MCF 10A (cell line): ENCODE measurements at places on chromosomes 6 and 20. TPM values are rescaled to one million over a fixed set of nuclear protein-coding genes. Genes with fewer than 3 reads are reported as not detected.
A peak's percentile ranks its signal among the peaks of the same experiment; 100 is the strongest.

GRCh38 chr20:47352332-47353238 is 3.9 kb downstream of the ZMYND8 start:
- no peaks in the 10 kb centered on the region for H3K27me3 ChIP-seq
- peaks cover 37% of the 10 kb centered on the region for H3K4me1 ChIP-seq
- peaks cover 6% of the 10 kb centered on the region for H3K36me3 ChIP-seq
- peak; percentile 82 for DNase-seq
- no peak overlapping the region for H3K27ac ChIP-seq

DNA sequence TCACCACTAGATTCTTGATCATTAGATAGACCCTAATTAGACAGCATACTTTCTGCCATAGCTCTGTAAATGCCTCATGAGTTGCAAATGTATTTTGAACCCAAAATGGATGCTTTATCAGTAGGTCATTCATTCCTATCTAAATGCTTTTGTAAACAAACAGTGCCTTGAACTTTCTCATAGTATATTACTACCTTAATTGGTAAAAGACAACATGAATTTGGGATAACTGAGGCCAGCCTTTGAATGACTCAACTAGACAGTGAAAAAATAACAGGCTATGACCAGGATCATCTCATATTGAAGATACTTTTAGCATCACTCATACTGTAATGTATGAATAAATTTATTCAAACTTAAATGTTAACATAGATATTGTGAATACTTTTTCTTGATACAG is 37.0 kb upstream of the PRL start:
- no peak overlapping the region for H3K27ac ChIP-seq
- no peaks in the 10 kb centered on the region for H3K27me3 ChIP-seq
- H3K4me1 ChIP-seq, result no peaks in the 10 kb centered on the region
- H3K36me3 ChIP-seq, result no peaks in the 10 kb centered on the region

GRCh38 chr20:18405826-18406225 is 61.0 kb downstream of the DZANK1 start:
- DNase-seq, result no peak
- H3K27me3 ChIP-seq, result no peaks in the 10 kb centered on the region
- peaks cover 11% of the 10 kb centered on the region for H3K36me3 ChIP-seq
- peaks cover 6% of the 10 kb centered on the region for H3K4me1 ChIP-seq

The ADGB gene
- not detected in 2 replicates for total RNA-seq

The CST5 gene
- not detected in 2 replicates for total RNA-seq
